Central memory CD4-positive, alpha-beta T cell (primary cell): ENCODE measurements at places on chromosomes 3 and 15.

- no peak for DNase-seq
Measured at GRCh38 chr3:171846597-171846996, 3.4 kb downstream of the TMEM212 start.

DNA sequence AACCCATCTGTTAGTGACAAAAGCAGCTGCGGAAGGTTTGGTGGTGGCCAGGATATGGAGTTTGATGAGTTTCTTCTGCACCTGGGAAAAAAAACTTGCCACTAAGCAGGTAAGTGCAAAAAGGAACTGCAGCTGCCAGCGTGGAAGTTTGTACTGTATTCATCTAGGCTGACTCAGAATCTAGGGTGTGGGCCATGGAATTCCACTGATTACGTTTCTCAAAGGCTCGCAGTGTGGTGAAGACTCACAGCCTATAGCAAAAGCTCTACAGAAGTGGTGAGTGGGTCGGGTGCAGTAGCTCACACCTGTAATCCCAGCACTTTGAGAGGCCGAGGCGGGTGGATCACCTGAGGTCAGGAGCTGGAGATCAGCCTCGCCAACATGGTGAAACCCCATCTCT lies 334.6 kb upstream of the GRM7 start:
- no peak for DNase-seq

GRCh38 chr15:49692514-49693090 lies 71.8 kb downstream of the DTWD1 start:
- DNase-seq, result no peak

DNA sequence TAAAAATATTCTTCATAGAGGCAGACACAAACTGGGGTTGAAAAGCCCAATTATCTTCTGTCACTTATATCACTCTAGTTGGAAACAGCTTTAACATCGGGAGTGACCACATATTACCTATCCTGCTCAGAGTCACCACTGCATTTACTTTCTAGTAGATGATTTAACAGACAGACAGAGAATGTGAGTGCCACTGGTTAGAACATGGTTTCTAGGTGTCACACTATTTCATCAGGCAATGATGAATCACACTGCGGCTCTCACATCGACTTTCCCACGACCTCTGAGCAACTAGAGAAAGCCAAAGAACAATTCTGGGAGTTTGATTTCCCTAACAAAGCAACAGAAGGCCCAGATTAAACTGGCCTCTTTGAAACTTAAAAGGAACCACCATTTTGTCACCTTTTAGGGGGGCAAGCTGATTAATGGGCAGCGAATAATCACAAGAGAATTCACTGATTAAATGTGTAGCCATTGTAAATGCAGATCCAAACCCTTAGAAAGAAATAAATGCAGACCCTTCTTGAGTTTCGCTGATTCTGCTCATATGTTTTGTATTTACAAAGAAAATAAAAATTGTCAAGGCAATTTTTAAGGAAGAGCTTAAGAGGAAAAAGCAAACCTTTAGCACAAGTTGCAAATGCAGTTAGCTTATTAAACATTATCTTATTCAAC lies 112.6 kb upstream of the KBTBD8 start:
- DNase-seq, result no peak

- DNase-seq, result peak; percentile 65
Measured at GRCh38 chr3:129593595-129594339, 12.7 kb downstream of the PLXND1 start.

GRCh38 chr3:11734-12133 lies 184.8 kb upstream of the CHL1 start:
- DNase-seq, result no peak

DNA sequence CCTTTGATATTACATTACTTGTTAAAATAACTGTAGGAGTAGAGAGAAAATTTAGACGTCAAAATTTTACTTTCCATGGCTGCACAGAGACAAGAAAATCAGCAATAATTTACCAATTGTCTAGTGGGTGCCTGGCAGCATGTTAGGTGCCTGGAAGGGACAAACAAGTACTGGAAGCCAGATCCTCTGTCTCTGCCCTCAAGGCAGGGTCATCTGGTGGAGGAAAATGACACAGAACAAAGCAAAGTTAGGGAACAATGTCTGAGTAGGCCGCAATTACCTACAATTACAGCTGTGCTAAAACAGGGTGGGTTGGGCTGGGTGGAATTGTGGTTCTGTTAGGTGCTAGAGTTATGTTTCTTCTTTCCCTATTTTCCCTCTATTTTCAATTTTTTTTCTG lies 7.4 kb downstream of the CCDC174 start:
- no peak for DNase-seq

DNA sequence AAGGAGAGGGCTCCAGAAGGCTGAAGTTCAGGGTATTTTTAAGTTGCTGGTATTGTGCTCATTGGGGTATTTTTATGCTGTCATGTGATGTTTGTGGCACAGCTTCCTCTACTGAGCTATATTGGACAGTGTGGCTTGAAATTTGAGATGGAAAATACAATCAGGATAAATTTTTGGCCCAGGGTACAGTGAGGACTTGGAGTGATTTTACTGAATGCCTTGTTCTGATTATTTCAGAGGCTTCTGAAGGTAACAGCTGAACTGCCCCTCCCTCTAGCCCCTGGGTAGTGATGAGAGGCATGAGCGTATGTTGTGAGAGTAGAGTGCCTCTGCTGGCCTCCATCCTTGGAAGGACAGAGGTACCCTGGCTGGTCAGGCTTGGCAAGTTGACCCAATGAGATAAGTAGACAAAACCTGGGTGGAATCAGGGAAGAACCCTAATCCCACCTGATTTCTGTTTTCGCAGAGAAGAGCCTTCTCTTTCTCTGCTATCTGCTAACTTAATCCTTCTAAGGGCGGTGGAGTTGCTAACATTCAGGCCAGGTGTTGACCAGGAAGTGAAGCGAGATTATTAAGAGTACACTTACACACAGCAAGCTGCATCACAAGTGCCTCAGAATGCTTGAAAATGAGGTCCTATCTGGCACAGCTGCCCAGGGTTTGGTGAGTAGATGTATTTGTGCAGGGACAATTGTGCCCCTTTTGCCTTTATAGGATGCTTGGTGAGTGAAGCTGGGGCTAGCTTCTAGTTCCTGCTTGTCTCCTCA lies 98.1 kb upstream of the CLSTN2 start:
- no peak for DNase-seq

DNA sequence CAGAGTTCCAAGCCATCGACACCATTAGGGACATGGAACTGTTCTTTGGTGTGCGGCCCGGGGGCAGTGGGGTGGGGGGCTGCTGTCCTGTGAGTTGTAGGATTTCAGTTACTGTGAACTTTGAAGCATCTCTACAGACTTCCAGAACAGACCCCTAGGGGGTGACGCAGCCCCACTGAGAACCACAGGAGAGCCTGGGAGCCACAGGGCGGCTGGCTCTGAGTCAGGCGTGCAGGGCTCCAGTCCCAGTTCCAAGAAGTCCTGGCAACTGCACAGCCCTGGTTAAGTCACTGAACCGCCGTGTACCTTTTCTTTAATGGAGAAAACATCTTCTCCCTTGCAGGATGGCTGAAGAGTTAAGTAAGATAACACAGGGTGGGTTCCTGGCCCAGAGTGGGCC lies 23.5 kb upstream of the LRTM1 start:
- no peak for DNase-seq

DNA sequence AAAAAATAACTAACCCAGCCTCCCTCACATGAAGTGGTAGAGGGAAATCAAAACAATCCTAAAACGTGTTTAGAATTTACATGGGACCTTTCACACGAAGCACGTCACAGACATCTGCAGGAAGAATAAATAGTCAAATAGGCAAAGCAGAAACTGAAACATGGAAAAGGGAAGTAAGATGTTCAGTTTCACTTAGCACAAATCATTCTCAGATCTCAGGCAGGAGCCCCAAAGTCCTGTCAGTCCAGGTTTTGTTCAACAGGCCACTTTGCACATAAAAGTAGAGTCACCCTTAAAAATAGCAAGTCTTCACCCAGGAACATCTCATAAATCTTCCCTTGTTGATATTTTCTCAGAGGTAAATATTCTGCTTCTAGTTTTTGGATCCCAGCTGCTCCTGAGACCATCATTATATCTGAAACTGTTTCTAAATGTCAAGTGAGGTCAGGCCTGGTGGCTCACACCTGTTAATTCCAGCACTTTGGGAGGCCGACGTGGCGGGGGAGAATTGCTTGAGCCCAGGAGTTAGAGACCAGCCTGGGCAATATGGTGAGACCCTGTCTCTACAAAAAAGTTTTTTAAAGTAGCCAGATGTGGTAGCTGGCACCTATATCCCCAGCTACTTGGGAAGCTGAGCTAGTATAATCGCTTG lies 1.9 kb downstream of the RUBCN start:
- no peak for DNase-seq
